NCI-H2081 (cell line): ENCODE measurements at places on chromosomes 7 and 10.

- no peak for DNase-seq
Measured at GRCh38 chr7:134355927-134356326, 39.2 kb upstream of the SLC35B4 start.

GRCh38 chr7:150448789-150449147, 1.7 kb upstream of the GIMAP8 start:
- DNase-seq, result peak; percentile 81

DNA sequence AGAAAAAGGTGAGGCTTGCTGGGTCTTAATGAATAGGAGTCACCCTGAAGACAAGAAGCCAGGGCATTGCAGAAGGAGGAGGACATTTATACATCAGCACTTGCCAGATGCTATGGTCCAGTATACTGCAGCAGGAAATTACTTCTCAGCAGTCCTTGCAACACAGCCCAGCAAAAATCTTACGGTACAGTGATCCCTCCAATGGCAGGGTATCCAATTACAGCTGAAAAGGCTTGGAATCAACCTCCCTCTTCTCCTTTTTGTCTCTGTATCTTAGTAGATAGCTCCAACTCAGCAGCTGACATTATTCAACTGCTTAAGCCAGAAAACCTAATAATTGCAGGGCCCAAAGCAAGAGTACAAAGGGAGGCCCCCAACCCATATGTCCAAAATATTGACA, 128.3 kb upstream of the COBL start:
- no peak for DNase-seq

DNA sequence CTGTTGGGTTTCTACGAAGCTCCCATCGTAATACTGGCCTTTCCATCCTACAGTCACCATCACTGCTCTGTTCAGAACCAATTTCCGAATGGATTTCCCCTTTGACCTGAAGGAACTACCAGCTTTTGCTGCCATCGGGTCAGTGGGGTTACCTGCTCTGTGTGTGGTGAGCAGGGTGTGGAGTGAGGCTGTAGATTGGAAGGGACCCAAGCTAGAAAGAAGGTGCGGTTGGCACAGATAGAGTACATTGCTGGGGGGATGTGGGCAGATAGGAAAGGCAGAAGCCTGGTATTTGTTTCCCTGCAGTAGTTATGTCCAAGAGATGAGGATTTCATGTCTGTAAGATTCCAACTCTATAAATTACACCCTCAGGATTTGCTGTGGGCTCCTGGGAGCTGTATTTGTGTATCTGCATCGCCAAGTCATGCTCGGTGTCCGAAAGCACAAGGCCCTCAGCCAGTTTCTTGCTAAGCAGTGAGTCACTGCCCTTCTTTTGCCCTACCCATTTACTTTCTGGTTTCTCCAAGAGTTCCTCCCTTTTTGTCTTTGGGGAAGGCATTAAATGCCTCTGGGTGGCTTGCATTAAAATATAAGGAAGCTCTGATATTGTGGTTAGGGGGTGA, 15.4 kb downstream of the CLCN1 start:
- DNase-seq, result no peak

- no peak for DNase-seq
Measured at GRCh38 chr7:98551611-98552273, 65.3 kb upstream of the NPTX2 start.
